HCT116 (cell line): ENCODE measurements at places on chromosomes 5 and 9. TPM values are rescaled to one million over a fixed set of nuclear protein-coding genes. Genes with fewer than 3 reads are reported as not detected.

GRCh38 chr5:33984671-33985124, at the start of gene SLC45A2:
Gene SLC45A2 (minus strand): TSS chr5:33984693. CDS start chr5:33984583, 110 bp downstream.
- H3K27ac ChIP-seq: no peak within 1 kb of the TSS
- H3K4me1 ChIP-seq: no peaks in the 10 kb centered on the region
- H3K36me3 ChIP-seq: no peaks in the 10 kb centered on the region
- H3K27me3 ChIP-seq: no peaks in the 10 kb centered on the region
- DNase-seq: no peak
- H3K4me3 ChIP-seq: no peak within 1 kb of the TSS

GRCh38 chr5:176577312-176578176, 28.4 kb downstream of the CDHR2 start:
- H3K27me3 ChIP-seq: no peaks in the 10 kb centered on the region
- H3K4me1 ChIP-seq: peaks cover 18% of the 10 kb centered on the region
- H3K27ac ChIP-seq: no peak overlapping the region
- DNase-seq: no peak

GRCh38 chr9:126606483-126606870, 7.3 kb upstream of the LMX1B start:
- H3K4me1 ChIP-seq: no peaks in the 10 kb centered on the region
- no peak overlapping the region for H3K4me3 ChIP-seq
- DNase-seq: no peak
- H3K36me3 ChIP-seq: no peaks in the 10 kb centered on the region

DNA sequence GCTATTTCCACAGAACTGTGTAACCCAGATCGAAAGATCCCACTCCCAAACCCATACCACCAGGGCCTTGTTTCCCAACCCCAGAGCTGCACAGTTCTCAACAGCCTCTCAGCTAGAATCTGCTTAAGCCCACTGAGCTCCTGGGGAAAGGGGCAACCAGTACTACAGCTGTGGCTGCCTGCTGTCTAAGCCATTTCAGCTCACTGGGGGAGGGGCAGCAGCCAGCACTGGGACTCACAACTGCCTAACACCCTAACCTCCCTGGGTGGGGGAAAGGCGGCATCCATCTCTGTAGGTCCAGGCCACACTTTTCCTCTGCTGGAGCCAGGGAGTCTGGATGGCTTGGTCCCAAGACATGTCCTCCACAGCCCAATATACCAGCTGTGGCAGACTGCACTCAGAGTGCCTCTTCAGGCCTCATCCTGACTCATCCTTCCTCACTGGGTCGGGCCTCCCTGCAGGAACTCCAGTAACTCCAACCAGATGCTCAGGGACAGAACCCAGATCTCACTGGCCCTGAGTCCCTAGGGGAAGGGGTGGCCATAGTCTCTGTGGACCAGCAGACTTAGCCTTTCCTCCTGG, 241.4 kb downstream of the HINT1 start:
- no peaks in the 10 kb centered on the region for H3K4me1 ChIP-seq
- DNase-seq: no peak
- H3K27me3 ChIP-seq: no peaks in the 10 kb centered on the region
- H3K4me3 ChIP-seq: no peak overlapping the region
- H3K27ac ChIP-seq: no peak overlapping the region
- no peaks in the 10 kb centered on the region for H3K36me3 ChIP-seq

DNA sequence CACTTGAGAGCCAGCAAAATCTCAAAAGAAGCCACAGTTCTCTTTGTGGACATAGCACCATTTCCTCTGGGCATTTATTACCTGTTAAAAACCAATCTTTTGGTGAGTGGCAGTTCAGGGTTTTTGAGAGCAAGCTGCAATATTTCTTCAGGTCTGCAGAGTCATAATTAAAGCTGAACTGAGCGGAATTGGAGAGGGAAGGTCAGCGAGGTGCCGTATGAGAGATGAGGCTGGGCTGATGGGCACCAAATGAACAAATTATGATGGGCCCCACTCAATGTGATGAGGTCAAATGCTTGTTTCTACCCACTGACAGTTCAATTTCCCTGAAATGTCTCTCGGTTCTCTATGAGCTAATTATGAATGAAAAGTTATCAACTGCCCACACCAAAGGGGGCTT, 231.9 kb downstream of the AP3B1 start:
- no peak overlapping the region for H3K27ac ChIP-seq
- no peak for DNase-seq
- no peak overlapping the region for H3K4me3 ChIP-seq
- no peaks in the 10 kb centered on the region for H3K4me1 ChIP-seq
- H3K36me3 ChIP-seq: no peaks in the 10 kb centered on the region

GRCh38 chr9:93234600-93234999, 50.7 kb downstream of the WNK2 start:
- H3K4me1 ChIP-seq: peaks cover 24% of the 10 kb centered on the region
- no peak overlapping the region for H3K27ac ChIP-seq
- H3K4me3 ChIP-seq: no peak overlapping the region
- DNase-seq: no peak
- no peaks in the 10 kb centered on the region for H3K27me3 ChIP-seq
- H3K36me3 ChIP-seq: no peaks in the 10 kb centered on the region; the same call in 1 of the 2 replicates

DNA sequence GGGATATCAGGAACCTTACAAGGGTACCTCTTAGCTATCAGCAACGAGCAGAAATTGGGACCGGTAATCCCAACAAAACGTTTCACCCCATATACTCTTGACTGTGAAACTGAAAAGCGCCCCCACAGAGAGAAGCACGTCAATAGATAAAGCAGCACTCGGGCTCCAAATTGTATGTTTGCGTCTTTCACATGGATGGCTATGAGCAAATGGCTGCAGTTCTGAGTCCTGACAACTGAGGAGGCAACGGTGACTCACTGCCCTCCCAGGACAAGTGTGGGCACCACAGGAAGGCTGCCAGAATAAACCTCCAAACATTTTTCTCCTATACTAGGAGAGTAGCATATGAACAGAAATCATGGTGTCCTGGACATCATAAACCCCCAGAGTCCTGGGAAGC, 36.6 kb downstream of the SEMA4D start:
- H3K4me1 ChIP-seq: no peaks in the 10 kb centered on the region
- H3K36me3 ChIP-seq: no peaks in the 10 kb centered on the region
- no peak overlapping the region for H3K27ac ChIP-seq
- no peak for DNase-seq

- no peaks in the 10 kb centered on the region for H3K27me3 ChIP-seq
- H3K27ac ChIP-seq: no peak overlapping the region
- no peak overlapping the region for H3K4me3 ChIP-seq
- DNase-seq: no peak
Observed at GRCh38 chr9:127983847-127984289, 3.1 kb upstream of the EEIG1 start.

- no peak for DNase-seq
- H3K36me3 ChIP-seq: no peaks in the 10 kb centered on the region
- H3K4me1 ChIP-seq: no peaks in the 10 kb centered on the region
Observed at GRCh38 chr9:1416261-1416660, 366.1 kb downstream of the DMRT2 start.

DNA sequence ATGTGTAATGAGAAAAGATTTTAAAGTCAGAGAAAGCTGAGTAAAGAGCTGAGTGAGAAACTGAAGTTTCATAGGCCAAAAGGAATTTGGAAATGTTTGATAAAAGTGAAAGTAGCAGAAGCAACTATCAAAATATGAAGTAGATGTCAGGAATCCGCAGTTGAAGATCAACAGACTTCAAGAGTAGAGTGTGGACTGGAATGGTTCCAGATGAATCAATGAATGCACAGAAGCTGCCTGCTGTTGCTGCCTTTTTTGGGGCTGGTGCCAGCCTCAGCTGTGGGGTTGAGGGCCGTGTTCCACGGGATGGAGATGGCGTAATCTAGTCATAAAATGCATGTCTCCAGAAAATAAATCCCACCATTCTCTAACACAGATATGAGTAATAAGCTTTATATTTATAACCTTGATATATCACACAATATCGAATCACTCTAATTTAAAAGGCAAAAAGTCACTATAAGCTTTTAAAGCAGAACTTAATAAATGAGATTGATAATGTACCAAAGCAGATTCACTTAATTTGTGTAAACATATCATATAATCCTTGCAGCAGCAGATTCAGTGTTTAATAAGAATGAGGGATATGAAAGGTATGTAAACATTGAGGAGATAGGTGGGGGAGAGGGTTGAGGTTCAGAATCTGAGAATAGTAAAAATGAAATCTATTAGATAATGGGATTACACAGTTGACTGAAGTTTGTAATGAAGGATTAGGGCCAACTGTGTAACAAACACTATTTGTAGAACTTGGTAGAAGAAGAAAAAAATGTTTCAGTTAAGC, 652.3 kb upstream of the FTMT start:
- H3K36me3 ChIP-seq: no peaks in the 10 kb centered on the region
- no peaks in the 10 kb centered on the region for H3K4me1 ChIP-seq
- no peak overlapping the region for H3K27ac ChIP-seq
- no peaks in the 10 kb centered on the region for H3K27me3 ChIP-seq
- DNase-seq: no peak

DNA sequence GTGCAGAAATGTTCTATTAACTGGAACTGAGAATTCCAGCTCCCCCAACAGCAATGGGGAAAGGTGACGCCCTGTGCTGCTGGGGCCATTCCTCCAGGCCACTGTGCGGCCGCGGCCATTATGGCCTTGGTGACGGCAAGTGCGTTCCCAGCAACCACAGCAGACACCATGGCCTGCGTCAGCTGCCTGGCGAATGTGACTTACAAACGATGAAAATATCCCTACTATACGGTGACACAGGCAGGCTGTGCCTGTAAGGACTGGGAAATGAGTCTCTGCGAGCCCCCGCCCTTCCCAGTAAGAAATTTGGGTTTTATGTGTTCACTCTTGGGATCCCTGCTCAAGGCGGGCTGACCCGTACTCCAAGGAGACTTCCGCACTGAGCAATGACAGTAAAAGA, 20.6 kb downstream of the CLPTM1L start:
- H3K36me3 ChIP-seq: peaks cover 12% of the 10 kb centered on the region
- no peak for DNase-seq
- no peak overlapping the region for H3K4me3 ChIP-seq
- H3K27me3 ChIP-seq: no peaks in the 10 kb centered on the region
- peaks cover 20% of the 10 kb centered on the region for H3K4me1 ChIP-seq

- H3K27ac ChIP-seq: no peak overlapping the region
- no peak overlapping the region for H3K4me3 ChIP-seq
- H3K36me3 ChIP-seq: no peaks in the 10 kb centered on the region
- H3K4me1 ChIP-seq: peaks cover 23% of the 10 kb centered on the region
- H3K27me3 ChIP-seq: peaks cover 83% of the 10 kb centered on the region
Observed at GRCh38 chr5:136011414-136012001, 17.3 kb upstream of the TGFBI start.

GRCh38 chr5:52794519-52794918, 6.8 kb downstream of the ITGA1 start:
- H3K36me3 ChIP-seq: no peaks in the 10 kb centered on the region
- H3K27me3 ChIP-seq: no peaks in the 10 kb centered on the region
- H3K4me3 ChIP-seq: no peak overlapping the region
- no peak overlapping the region for H3K27ac ChIP-seq
- no peak for DNase-seq

DNA sequence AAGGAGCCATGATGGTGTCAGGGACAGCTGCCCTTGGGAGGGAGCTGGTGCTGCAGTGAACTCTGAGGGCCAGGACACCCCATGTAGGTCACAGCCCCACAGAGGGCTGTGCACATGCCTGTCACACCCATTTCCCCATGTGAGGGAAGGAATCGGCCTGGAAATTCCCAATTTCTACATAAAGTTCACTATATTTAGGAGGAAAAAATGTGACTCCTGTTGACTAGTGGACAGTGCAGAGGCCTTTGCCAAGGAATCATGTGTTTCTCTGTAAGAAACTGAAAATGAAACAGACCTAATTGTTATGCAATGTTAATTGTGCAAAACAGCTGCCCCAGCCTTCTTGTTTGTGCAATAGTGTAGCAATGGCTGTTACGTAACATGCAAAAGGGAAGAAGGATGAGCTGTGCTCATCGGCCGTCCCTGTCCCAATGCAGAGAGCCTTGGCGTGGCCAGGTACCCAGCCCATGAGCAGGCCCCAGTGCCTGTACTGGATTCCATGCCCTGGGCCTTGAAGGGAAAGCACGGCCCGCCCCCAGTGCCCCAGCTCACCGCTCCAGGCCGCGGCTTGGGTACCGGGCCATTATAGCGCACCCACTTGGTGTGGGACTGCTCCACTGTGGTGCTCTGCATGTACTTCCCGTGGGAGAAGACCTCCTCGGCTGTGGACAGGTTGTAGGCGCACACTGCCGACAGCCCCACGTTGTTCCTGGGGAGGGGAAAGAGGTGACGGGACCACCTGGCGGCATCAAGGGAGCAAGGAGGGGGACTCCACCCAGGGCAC, 70.0 kb downstream of the SECISBP2 start:
- H3K4me1 ChIP-seq: no peaks in the 10 kb centered on the region
- no peaks in the 10 kb centered on the region for H3K27me3 ChIP-seq
- H3K36me3 ChIP-seq: peaks cover 1% of the 10 kb centered on the region; the same call in 1 of the 2 replicates
- no peak overlapping the region for H3K4me3 ChIP-seq

GRCh38 chr5:39898731-39899130, 474.0 kb upstream of the DAB2 start:
- H3K4me3 ChIP-seq: no peak overlapping the region
- DNase-seq: no peak
- H3K4me1 ChIP-seq: no peaks in the 10 kb centered on the region
- H3K36me3 ChIP-seq: no peaks in the 10 kb centered on the region
- no peaks in the 10 kb centered on the region for H3K27me3 ChIP-seq
- H3K27ac ChIP-seq: no peak overlapping the region

ACOT12 gene
- not detected for total RNA-seq

IFNB1 gene
- total RNA-seq: not detected

KIF27 gene
- total RNA-seq: 4.3 TPM

NHP2 gene
- total RNA-seq: 260 TPM

NFIB gene
- total RNA-seq: 6.6 TPM

TRPM3 gene
- total RNA-seq: not detected

ELAVL2 gene
- total RNA-seq: not detected

SAXO1 gene
- not detected for total RNA-seq

TNIP1 gene
- 46.0 TPM for total RNA-seq

SLC45A2 gene
- not detected for total RNA-seq

CCDC180 gene
- total RNA-seq: 7.9 TPM

ARL14EPL gene
- total RNA-seq: 22.9 TPM

PCYOX1L gene
- total RNA-seq: 15.9 TPM

FAM200C gene
- total RNA-seq: 4.2 TPM

MYO10 gene
- total RNA-seq: 34.9 TPM
